ENCODE measurements at places on chromosomes 6 and 20.

DNA sequence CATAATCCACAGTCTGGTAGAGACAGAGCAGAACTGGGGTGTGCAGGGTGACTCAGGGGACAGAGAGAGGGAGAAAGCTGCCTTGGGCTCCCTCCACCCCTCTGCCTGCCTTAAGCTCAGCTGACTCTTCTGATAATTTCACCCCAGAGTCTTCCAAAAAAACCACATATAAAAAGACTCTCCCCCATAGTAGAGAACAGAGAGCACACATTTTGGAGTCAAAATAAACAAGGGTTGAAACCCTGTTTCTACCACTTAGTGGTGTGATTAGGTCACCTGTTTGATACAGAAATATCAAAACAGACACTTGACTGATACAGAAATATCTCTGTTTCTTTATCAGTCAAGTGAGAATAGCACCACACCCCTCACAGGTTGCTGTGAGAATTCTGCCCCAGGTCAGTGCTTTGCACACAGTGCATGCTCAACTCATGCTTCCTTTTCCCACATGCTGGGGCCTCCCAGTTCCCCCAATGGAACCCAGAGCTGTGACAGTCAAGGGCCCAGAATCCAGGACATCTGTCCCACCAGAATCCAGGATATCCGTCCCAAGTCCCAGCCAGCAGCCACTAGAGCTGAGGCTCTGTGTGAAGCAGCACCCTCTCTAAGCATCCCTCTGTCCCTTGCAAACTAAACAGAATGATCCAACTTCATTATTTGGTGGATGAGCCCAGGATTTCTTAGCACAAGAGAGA is 1.2 kb downstream of the TREML2 start:
- DNase-seq, result no peak

DNA sequence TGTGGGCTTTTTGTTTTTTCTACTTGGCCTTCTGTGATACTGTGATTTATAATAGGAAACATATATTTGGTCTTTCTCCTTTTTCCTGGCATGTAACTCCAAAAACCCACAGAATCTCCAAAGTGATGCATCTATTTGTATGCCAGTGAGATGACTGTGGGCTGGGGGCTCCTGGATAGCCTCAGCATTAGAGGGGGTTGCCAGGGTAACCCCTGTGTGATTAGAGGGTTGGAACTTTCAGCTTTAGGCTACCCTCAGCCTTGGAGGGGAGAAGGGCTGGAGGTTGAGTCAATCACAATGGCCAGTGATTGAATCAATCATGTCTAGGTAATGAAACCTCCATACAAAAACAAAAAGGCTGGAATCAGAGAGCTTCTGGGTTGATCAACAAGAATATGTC is 10.6 kb upstream of the SFT2D1 start:
- DNase-seq, result no peak

DNA sequence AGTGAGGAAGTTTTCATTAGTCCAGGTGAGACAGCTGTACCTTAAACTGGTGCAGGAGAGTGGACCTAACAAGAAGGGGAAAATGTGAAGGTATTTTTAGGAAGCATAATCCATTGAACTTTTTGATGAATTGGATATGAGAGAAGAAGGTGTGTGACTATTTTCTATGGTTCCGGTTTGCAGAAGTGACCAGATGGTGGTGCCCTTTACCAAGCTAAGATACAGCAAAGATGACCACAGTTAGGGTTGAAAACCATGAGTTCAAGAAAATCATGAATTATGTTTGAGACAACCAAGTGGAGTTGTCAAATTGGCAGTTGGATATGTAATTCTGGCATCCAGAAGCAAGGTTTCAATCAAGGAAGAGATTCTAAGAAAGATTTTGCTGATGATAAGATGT is 61.9 kb upstream of the NRSN1 start:
- DNase-seq, result no peak

DNA sequence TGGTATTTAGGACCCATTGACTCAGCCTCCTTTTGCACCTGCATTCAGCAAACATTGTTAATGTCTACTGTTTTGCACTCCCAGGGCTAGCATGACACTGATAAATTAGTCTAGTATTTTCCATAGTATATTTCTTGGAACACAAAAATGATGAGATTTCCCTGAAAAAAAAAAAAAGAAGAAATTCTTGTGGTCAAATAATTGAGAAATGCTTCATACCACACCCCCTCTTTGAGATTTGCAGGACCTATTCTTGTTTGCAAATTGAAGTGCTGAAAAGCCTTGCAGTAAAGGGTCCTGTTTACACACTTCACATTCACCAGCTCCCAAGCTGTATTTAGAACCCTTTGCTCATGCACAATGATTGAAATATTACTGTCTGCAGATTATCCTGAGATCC is 36.3 kb upstream of the CLIC5 start:
- no peak for DNase-seq

GRCh38 chr6:63066055-63066704 is 145.1 kb upstream of the FKBP1C start:
- DNase-seq, result no peak

DNA sequence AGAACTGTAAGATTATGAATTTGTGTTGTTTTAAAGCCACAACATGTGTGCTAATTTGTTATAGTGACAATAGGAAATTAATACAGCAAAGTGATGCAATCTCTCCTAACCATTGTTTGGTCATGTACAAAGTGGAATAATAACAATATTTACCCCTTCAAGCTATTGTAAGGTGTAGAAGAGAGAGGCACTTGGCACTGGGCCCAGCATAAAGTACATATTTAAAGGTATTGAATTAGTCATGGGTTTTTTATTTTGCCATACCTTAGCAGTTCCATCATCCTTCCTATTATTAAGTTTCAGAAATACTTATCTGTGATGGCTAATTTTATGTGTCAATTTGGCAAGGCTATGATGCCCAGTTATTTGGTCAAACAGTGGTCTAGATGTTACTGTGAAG is 322.4 kb upstream of the TSHZ2 start:
- no peak for DNase-seq

DNA sequence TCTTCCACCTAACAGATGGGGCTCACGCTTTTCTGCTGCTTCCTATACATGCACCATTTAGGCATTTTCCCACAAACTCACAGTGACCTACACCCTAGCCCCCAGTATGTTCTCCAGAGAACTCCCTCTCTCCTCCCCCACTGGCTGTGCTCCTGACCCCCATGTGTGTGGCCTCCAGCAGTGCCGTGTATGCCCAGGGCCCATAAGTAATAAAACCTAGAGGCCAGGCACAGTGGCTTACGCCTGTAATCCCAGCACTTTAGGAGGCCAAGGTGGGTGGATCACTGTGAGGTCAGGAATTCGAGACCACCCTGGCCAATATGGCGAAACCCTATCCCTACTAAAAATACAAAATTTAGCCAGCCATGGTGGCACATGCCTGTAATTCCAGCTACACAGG is 54.7 kb upstream of the NXT1 start:
- no peak for DNase-seq

DNA sequence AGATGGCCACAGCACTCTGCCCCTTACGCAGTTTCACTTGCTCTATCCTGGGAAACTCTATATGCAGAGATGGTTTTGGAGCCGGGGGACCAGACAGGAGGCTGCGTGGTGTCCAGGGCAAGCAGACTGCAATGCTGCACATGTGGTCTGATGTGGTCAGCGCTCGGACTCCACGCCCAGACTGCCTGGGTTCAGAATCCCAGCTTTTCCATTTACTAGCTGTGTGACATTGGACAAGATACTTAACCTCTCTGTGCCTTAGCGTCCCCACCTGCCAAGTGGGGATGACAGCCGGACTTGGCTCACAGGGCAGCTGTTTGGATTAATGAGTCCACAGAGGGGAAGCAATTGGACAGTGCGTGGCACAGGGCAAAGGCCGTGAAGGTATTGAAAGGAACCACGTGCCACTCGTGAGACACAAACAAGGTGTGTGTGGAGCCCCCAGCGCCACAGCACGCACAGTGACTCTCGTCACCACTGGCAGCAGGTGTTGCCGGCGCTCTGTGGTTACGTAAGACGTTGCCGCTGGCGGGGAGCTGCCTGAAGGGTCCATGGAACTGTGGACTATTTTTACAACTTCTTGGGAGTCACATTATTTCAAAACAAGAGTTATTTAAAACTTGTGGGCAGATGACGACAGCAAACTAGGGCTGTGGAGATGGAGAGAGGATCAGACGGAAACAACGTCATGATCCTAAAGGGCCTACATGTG is 201.4 kb downstream of the PREX1 start:
- DNase-seq, result no peak

DNA sequence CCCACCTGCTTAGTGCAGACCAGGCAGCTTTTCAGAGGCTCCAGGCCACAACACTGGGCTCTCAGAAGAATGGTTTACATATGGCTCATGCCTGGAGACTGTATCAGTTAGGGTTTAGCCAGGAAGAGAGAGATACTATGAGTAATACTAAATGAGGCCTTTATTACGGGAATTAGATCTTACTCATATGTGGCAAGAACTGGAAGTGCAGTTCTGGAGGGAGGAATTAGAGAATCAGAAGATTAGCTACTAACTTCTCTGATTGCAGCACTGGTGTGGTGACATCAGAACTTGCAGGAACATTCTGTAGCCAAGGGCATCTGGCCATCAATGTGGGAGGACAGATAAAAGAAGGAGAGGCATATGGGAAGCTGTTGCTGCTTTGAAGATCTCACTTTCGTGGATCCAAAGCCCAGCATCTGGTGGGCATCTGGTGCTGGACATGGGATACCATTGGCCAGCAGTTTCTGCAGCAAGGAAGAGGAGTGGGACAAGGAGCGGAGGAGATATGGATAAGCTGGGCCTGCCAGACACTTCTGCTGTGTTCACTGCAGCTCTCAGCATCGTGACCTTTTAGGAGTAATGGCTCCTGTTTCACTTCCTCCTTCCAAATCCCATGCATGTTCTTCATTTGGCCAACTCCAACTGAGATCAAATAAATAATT is 248.5 kb downstream of the BTBD3 start:
- no peak for DNase-seq

DNA sequence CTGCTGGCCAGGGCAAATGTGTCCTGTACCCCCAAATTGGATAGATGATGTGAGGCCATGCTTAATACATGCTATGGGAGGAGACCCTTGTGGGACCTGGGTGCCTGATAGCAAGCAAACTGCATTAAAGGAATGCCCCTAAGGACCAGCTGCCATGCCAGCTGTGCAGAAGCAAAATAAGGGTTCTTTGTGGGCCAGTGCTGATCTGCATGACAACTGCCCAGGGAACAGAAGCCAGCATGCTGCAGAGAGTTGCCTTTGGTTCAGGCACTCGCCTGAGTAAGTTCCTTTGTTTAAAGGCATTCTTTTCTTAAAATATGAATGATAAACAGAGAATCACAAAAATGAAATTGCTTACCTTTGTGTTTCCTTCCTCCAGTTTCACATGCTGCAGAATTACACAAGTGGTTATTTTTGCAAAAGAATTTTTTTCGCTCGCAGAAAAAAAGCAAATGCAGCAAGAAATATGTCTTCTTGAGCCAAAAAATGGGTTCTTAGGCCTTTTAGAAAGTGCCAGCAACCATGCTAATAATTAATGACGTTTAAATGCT is 6.9 kb upstream of the SYNDIG1 start:
- no peak for DNase-seq

DNA sequence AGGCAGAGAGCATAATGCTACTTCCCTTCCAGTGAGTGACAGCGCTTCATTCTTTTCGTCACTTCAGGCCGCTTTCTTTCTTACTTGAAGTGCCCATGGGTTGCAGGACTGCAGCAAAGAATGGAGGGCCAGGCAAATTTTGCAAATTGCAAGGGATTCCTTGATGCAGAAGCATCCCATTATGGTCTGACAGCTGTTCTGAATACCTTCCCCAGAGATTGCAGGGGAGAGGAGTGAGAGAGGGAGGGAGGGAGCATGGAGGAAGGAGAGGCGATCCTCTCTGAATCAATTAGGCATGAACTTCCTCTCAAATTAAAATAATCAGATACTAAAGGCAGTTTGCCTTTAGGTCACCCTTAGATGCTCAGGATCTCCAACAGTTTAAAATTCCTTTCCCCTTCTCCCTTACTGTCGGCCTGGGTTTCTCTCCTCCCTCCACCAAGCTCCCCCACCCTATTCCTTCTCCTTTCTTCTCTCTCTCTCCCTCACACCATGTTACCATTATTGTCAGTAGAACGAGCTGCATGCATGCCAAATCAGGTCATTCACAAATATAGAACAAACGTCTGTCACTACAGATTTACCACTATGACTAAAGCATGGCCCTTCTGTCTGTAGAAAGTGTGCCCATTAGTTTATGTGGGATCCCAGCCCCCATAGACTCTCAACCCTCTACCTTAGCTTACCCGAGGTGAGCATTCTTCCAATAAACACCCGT is 289.2 kb downstream of the CD83 start:
- no peak for DNase-seq

DNA sequence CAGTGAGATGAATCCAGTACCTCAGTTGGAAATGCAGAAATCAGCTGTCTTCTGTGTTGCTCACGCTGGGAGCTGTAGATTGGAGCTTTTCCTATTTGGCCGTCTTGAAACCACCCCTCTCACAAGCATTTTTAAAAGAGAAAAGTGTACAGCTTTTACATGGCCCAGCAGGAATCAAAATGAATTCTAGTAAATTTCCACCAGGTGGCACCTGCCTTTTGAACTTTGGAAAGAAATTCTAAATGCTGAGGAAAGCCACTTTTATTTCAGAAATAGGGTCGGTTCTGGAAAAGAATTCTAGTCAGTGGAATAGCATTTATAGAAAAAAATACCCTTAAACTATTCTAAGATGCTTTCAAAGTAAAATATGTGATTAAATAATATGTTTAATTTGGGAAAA is 647.8 kb downstream of the CD109 start:
- no peak for DNase-seq

All from iPS DF 19.7 (cell line).